ENCODE measurements at places on chromosomes 5 and 9.

DNA sequence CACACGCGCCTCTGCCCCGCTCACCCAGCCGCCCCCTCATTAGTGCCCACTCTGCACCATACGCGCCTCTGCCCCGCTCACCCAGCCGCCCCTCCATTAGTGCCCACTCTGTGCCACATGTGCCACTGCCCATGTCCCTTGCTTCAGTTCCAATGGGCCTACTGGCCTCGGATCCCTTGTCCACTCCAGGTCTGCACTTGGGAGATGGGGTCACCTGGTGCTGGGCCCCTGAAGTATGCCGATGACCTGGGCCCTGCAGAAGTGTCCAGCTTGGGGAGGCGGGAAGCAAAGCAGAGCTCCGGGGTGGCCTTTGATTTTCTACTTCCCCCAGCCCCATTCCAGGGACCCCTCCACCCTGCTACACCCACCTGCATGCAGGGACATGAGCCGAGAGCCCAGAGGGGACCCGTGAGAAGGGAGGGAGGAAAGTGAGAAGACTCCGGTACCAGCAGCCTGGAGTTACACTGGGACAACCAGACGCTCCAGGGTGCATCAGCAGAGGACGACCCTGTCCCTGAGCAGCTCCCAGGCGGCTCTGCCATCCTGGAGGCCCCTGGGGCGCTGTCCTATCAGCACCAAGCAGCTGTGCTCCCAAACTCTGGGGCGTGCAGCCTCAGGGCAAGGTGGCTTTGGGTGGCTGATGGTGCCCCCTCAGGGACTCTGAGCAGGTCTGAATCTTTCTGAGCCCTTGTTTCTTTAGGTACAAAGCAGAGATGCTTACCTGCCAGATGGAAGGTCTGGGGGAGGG, 140.8 kb downstream of the RXRA start:
- H3K27me3 ChIP-seq, result no peaks in the 10 kb centered on the region
- no peaks in the 10 kb centered on the region for H3K36me3 ChIP-seq
- H3K4me1 ChIP-seq, result peaks cover 1% of the 10 kb centered on the region
- H3K27ac ChIP-seq, result no peak overlapping the region
- DNase-seq, result no peak

- DNase-seq, result no peak
- H3K27me3 ChIP-seq, result no peaks in the 10 kb centered on the region
- no peak overlapping the region for H3K27ac ChIP-seq
- H3K36me3 ChIP-seq, result no peaks in the 10 kb centered on the region
- peaks cover 9% of the 10 kb centered on the region for H3K4me1 ChIP-seq
Observed at GRCh38 chr9:82593501-82593900, 469.4 kb downstream of the RASEF start.

- H3K36me3 ChIP-seq, result no peaks in the 10 kb centered on the region
- no peak overlapping the region for H3K4me3 ChIP-seq
- no peak overlapping the region for H3K27ac ChIP-seq
- DNase-seq, result no peak
- no peaks in the 10 kb centered on the region for H3K27me3 ChIP-seq
- no peaks in the 10 kb centered on the region for H3K4me1 ChIP-seq
Observed at GRCh38 chr5:38582293-38582974, 26.0 kb upstream of the LIFR start.

DNA sequence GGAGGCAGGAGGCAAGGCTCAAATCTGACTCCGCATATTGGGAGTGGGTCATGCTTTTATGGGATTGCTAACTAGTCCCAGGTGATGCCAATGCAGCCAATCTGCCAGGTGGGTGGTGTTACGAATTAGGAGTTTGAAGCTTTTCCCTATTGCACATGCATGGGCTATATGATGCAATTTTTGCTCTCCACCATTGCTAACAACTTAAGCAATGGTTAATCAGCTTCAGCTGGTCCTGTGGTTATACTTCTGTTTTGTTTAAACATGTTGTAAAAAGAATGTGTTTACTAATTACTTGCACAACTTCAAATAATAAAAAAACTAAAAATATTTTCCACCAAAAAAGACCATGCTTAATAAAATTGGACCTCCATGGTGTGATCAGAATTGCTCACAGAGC, 55.7 kb downstream of the SHC3 start:
- no peak for DNase-seq
- H3K27ac ChIP-seq, result no peak overlapping the region
- no peak overlapping the region for H3K4me3 ChIP-seq
- H3K27me3 ChIP-seq, result no peaks in the 10 kb centered on the region
- no peaks in the 10 kb centered on the region for H3K4me1 ChIP-seq
- H3K36me3 ChIP-seq, result no peaks in the 10 kb centered on the region

GRCh38 chr5:36744773-36745589, 131.6 kb upstream of the NIPBL start:
- H3K27me3 ChIP-seq, result peaks cover 8% of the 10 kb centered on the region
- peak overlapping the region; percentile 89 for H3K4me3 ChIP-seq
- peaks cover 26% of the 10 kb centered on the region for H3K4me1 ChIP-seq
- no peak overlapping the region for H3K27ac ChIP-seq
- H3K36me3 ChIP-seq, result no peaks in the 10 kb centered on the region

DNA sequence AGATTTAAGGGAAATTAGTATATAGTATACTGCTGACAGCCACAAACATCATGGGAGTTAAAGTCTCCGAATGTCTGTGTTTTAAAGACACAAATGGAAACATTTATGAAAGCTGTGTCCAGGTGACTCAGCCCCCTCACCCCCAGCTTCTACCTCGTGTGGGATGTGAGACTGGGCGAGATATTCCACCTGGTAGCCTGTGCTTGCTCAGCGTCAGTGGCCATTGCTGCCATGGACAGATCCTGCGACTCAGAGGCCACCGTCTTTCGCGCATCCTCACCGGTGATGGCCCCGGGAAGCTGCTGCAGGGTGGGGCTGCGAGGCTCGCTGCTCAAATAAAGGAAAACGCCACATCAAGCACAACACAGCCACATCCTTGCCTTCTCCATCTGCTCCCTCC, 31.2 kb upstream of the EXOC3 start:
- peaks cover 4% of the 10 kb centered on the region for H3K4me1 ChIP-seq
- no peak overlapping the region for H3K27ac ChIP-seq
- H3K4me3 ChIP-seq, result no peak overlapping the region
- no peaks in the 10 kb centered on the region for H3K27me3 ChIP-seq

DNA sequence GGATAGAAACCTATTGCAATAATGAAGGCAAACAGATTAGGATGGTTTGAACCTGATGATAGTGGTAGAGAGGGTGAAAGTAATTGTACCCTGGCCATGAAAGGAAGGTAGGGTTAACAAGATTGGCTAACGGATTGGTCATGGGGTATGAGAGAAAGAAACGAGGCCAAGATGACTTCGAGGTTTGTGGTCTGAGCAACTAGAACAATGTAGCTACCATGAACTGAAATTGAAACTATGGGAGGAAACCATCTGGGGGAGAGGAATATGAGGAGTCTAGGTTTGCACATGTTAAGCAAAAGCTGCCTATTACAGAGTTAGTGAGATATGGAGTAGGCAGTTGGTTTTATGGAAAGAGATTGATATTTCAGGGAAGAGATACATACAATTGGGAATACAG, 406.0 kb downstream of the PRELID2 start:
- DNase-seq, result no peak
- H3K27me3 ChIP-seq, result peaks cover 2% of the 10 kb centered on the region
- no peaks in the 10 kb centered on the region for H3K36me3 ChIP-seq
- H3K4me1 ChIP-seq, result no peaks in the 10 kb centered on the region
- H3K27ac ChIP-seq, result no peak overlapping the region
- H3K4me3 ChIP-seq, result no peak overlapping the region

DNA sequence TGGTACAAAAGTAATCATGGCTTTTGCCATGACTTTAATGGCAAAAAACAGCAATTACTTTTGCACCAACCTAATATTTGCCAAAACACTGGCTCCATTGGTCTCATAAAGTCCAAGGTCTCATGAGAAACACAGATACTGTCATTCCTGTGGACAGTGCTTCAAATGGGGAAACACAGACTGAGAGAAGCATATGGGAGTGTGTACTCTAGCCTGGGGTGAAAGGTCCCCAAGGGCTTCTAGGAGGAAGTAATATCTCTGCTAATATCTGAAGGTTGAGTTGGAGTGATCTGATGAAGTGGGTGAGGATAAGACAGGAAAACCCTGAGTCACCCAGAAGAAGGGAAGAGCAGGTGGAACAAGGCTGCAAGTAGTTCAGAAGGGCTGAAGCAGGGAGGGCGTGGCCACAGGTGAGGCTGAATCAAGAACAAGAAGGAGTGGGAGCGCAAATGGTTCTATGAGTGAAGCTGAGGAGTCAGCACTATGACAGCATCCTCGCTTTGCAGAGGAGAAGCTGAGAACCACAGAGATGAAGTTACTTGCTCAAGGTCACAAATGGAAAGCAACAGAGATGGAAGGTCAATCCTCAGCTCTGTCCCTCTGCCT, 164.1 kb downstream of the ASTN2 start:
- peaks cover 16% of the 10 kb centered on the region for H3K4me1 ChIP-seq
- no peak overlapping the region for H3K27ac ChIP-seq
- DNase-seq, result no peak
- peaks cover 2% of the 10 kb centered on the region for H3K27me3 ChIP-seq
- H3K36me3 ChIP-seq, result no peaks in the 10 kb centered on the region

- peak within 1 kb of the TSS; percentile 99 for H3K27ac ChIP-seq
- peaks cover 29% of the 10 kb centered on the region for H3K4me1 ChIP-seq
- peak within 1 kb of the TSS; percentile 87 for H3K4me3 ChIP-seq
- DNase-seq, result peak; percentile 78
- peaks cover 9% of the 10 kb centered on the region for H3K27me3 ChIP-seq
Observed at GRCh38 chr9:89497978-89498851, at the start of gene SEMA4D. Gene SEMA4D (minus strand): TSS chr9:89498113. CDS start chr9:89405456, 92,657 bp downstream.

DNA sequence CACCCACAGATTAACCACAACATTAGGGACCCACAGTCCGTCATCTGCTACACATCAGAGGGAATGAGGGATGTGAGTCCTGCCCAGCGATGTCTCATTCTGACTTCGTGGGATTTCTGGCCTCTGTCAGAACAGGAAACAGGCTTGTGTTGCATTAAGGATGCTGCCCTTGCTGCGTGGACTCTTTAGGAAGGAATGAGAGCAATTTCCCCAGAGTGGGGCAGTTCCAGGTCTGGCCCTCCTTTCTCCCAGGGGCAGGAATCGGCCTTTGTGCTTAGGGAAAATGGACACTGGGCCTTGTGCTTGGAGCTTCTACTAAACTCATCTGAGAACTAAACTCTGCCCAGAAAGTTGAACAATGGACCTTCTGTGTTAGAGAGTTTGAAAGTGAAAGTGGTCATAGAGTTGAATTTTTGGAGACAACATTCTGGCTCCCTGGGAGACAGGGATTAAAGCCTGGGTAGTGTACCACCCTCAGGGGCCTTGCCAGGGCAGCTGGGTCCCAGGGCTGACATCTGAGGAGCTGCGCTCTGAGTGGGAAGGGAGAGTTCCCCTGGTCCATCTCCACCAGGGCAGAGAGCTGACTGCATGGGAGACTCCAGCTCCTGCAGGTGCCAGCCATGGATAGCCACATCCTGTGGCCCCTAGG, 37.8 kb upstream of the S1PR3 start:
- H3K36me3 ChIP-seq, result no peaks in the 10 kb centered on the region
- no peak for DNase-seq
- H3K4me3 ChIP-seq, result no peak overlapping the region
- peaks cover 6% of the 10 kb centered on the region for H3K27me3 ChIP-seq
- H3K4me1 ChIP-seq, result peaks cover 21% of the 10 kb centered on the region
- H3K27ac ChIP-seq, result no peak overlapping the region

GRCh38 chr9:136044207-136044970, 50.7 kb downstream of the NACC2 start:
- H3K27ac ChIP-seq, result no peak overlapping the region
- peaks cover 5% of the 10 kb centered on the region for H3K36me3 ChIP-seq
- H3K4me3 ChIP-seq, result no peak overlapping the region
- peaks cover 3% of the 10 kb centered on the region for H3K27me3 ChIP-seq
- no peak for DNase-seq

DNA sequence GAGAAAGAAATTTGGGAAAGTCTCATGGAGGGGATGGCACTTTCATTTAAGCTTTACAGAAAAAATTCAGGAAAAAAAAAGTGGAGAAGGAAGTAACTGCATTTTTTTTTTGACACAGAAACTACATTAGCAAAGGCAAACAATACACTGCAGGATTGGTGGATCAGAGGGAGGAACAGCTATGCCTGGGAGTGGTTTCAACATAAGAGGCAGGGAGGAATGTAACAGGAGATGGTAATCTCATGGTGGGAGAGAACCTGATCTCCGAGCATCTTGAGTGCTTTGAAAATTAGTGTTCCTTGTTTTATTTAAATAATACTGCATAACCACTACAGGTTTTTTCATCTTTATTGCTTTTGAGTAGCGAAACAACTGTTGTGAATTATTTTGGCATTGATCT, 249.4 kb downstream of the FAM170A start:
- no peaks in the 10 kb centered on the region for H3K36me3 ChIP-seq
- H3K4me3 ChIP-seq, result no peak overlapping the region
- H3K4me1 ChIP-seq, result no peaks in the 10 kb centered on the region
- no peak overlapping the region for H3K27ac ChIP-seq
- no peaks in the 10 kb centered on the region for H3K27me3 ChIP-seq

- H3K27ac ChIP-seq, result no peak overlapping the region
- no peak for DNase-seq
- H3K27me3 ChIP-seq, result peaks cover 43% of the 10 kb centered on the region
- peaks cover 4% of the 10 kb centered on the region for H3K36me3 ChIP-seq
Observed at GRCh38 chr5:73442231-73442811, 6.3 kb downstream of the FOXD1 start.

DNA sequence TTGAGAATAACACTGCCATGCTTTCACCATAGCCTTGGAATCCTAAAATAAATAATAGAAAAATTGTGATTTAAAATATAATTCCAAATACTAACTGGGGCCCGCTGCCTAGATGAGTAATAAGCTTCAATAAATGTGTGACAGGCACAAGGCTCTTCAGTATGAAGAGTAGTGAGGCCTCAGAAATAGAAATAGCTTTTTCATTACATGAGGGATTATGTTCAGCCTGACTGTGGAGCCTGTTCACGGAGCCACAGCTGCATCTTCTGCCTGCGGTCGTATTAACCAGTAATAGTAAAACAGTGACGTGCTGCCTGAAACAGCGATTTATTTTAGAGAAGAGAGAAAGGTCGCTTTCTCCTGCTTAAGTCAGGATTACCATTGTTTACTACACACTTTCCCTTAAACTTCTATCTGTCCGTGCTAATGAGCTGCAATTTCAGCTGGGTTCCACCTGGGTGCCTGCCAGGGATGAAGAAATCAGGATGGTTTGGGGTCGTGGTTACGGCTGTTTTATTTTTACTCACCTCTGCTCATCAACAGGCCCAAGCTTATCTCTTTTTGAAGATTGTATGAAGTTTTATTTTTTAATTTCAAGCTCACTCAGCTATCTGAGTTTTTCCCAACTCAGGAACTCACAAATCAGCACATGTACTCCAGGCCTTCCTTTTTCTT, 284.9 kb upstream of the WWC1 start:
- H3K4me3 ChIP-seq, result no peak overlapping the region
- no peak for DNase-seq
- no peak overlapping the region for H3K27ac ChIP-seq
- H3K36me3 ChIP-seq, result no peaks in the 10 kb centered on the region
- H3K4me1 ChIP-seq, result peaks cover 25% of the 10 kb centered on the region
